ENCODE measurements at places on chromosomes 1 and 21. TPM values are rescaled to one million over a fixed set of nuclear protein-coding genes. Genes with fewer than 3 reads are reported as not detected.
A peak's percentile ranks its signal among the peaks of the same experiment; 100 is the strongest.

DNA sequence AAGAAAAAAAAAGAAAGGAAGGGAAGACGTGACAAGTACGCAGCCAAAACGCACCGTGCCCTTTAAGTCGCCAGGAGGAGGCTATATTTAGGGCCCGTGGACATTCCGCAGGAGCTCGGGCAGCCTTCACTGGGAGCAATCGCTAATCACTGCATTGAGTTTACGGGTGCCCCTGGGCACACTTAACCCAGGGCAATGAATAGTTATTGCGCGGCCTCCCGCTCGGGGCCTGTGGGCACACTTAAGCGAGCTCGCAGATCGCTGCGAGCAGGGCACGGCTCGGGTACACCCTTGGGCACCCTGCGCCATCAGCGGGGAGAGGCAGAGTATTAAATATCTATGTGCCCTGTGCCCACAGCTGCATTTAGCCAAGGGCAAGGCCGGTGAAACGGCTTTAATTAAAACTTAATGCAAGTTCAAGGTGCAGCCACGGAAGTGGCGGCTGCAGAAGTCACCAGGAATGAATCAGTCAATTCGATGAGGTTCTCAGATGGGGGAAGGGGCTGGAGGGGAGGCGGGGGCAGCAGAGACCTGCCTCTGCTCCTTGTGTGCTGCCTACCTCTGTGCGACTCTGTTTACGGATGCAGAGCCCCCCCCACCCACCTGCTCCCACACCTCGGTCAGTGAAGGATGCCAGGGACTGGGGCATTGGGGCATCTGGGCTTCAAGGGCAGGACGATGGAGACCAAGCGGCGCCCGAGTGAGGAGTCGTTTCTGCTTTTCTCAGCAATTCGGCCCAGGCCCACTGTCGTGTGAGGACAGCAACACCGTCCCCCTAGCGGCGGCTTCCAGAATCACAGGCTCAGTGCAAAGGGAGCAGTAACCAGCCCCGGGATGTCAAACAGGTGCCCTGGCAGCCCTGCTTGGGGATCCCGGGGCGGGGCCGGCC, 51.8 kb upstream of the TARDBP start:
- H3K27me3 ChIP-seq = no peaks in the 10 kb centered on the region
- DNase-seq = peak; percentile 57
- no peak overlapping the region for H3K4me3 ChIP-seq
- H3K36me3 ChIP-seq = no peaks in the 10 kb centered on the region
- no peaks in the 10 kb centered on the region for H3K4me1 ChIP-seq
- no peak overlapping the region for H3K27ac ChIP-seq

GRCh38 chr1:187054862-187055757, 226.4 kb downstream of the PLA2G4A start:
- H3K4me3 ChIP-seq = no peak overlapping the region
- no peak for DNase-seq
- H3K36me3 ChIP-seq = no peaks in the 10 kb centered on the region
- no peaks in the 10 kb centered on the region for H3K4me1 ChIP-seq

GRCh38 chr1:29800522-29800956, 564.2 kb downstream of the PTPRU start:
- H3K4me3 ChIP-seq = no peak overlapping the region
- no peaks in the 10 kb centered on the region for H3K4me1 ChIP-seq
- no peak for DNase-seq
- no peaks in the 10 kb centered on the region for H3K27me3 ChIP-seq
- H3K36me3 ChIP-seq = no peaks in the 10 kb centered on the region
- H3K27ac ChIP-seq = no peak overlapping the region

DNA sequence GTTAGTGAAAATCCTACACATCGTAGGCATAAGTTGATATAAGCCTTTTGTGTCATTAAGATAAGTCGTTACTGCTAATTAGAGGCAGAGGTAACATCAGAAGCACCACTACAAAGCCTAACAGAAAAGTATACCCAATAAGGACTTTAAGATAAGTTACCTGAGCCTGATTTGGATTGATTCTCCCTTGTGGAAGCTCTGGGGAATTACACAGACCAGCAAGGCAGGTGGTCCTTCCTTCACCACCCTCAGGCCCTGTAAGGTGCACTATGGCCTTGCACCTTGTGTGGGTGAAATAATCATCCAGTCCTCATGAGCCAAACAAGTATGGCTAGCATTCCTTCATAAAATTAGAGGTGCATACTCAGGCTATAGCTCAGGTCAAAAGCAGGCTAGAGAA, 166.7 kb upstream of the CHRM3 start:
- no peak overlapping the region for H3K27ac ChIP-seq
- DNase-seq = no peak
- no peaks in the 10 kb centered on the region for H3K4me1 ChIP-seq
- H3K4me3 ChIP-seq = no peak overlapping the region
- H3K36me3 ChIP-seq = no peaks in the 10 kb centered on the region

- H3K27me3 ChIP-seq = no peaks in the 10 kb centered on the region
- peak overlapping the region; percentile 68 for H3K27ac ChIP-seq
Observed at GRCh38 chr1:223748405-223748772, 36.0 kb downstream of the CAPN2 start.

- H3K27ac ChIP-seq = no peak overlapping the region
- no peak for DNase-seq
- H3K4me3 ChIP-seq = no peak overlapping the region
Observed at GRCh38 chr1:112504661-112505399, 3.9 kb upstream of the WNT2B start.

Gene HMCN1
- total RNA-seq = 11.9 TPM

Gene TINAGL1
- total RNA-seq = 187 TPM
